GM13976 (cell line): ENCODE measurements at places on chromosomes 4 and X.

DNA sequence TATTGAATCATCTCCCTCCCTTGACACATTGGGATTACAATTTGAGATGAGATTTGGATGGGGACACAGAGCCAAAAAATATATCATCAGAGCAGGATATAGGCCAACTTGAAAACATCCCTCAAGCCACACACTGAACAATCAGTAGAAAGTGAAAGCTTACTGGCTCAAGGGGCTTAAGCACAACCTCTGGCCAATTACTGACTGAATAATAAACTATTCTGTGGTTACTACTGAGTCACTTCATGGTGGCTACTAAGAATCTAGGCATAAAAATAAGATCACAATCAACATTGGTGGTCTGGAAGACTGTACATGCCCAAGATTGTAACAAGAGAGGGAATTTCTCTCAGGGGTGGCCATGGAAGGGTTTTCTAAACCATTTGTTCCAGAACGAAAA lies 27.4 kb upstream of the GPR174 start:
- DNase-seq: no peak

GRCh38 chr4:5757954-5758353 lies 47.0 kb downstream of the EVC start:
- no peak for DNase-seq

DNA sequence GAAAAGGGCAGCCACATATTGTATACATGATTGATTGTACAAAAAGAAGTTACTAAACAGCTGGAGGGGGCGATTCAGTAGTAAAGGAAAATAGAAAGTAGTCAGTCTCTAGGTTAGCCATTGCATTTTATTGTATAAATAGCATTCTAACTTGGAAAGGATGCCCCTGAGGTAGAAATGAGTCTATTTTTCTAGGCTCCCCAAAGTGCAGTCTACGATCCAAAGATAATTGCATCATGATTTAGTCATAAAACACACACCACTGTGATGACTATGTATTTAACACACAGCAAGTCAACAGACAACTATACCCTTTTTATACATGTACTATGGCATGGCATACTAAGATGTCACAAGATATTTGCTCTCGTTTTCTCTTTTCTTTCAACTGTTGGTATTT lies 204.9 kb downstream of the APBB2 start:
- no peak for DNase-seq

GRCh38 chr4:149183638-149184037 lies 632.0 kb downstream of the IQCM start:
- DNase-seq: no peak

DNA sequence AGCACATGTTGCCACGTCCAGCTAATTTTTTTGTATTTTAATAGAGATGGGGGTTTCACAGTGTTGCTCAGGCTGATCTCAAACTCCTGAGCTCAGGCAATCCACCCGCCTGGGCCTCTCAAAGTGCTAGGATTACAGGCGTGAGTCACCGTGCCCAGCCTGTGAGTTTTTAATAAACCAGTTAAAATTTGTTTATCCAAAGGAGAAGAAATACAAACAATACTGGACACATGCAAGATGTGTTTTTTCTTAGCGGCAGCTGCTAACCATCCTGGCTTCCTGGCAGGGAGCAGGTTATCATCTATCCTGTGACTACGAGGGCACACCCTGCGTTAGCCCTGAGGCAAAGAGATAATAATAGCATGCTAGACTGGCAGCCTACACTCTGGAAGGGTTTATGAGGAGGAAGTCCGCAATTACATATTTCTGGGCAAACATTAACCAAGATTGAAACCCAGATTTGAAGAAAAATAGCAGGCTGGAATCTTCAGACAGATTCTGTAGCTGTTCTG lies 191.4 kb downstream of the SPRY1 start:
- no peak for DNase-seq

- DNase-seq: no peak
Measured at GRCh38 chr4:152132776-152133175, 372.0 kb upstream of the GATB start.

DNA sequence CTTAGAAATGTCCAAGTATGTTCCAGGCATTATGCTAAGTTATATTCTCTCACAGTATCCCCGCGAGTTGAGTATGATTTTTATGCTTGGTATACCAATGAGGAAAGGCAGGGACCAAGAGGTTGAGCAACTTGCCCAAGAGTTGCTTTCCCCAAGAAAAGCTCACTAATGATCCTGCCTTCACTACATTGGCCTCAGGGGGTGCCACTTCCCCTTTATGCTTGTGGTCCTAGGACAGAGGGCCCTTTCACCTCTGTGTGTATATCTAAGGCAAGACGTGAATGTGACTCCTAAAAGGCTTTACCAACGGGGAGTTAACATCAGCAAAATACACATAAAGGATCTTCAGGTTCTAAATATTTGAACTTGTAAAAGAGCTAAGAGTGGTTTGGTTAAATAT lies 164.4 kb upstream of the CPEB2 start:
- DNase-seq: no peak

- no peak for DNase-seq
Measured at GRCh38 chrX:12390301-12390700, 252.0 kb downstream of the FRMPD4 start.
